B cell (primary cell): ENCODE measurements at places on chromosomes 5 and 9. TPM values are rescaled to one million over a fixed set of nuclear protein-coding genes. Genes with fewer than 3 reads are reported as not detected.
A peak's percentile ranks its signal among the peaks of the same experiment; 100 is the strongest.

Gene ADCY2
- total RNA-seq = not detected in 2 replicates

Gene NME5
- total RNA-seq = not detected in 2 replicates

GRCh38 chr5:91556-92263, at the start of gene PLEKHG4B:
Gene PLEKHG4B, plus strand, starts transcription at chr5:92168. Its CDS starts 64 bp downstream, at chr5:92232.
- DNase-seq = peak; percentile 20

GRCh38 chr9:14822666-14823065, 87.6 kb downstream of the FREM1 start:
- no peak for DNase-seq

GRCh38 chr5:11719888-11720481, 184.3 kb downstream of the CTNND2 start:
- peak; percentile 4 for DNase-seq

DNA sequence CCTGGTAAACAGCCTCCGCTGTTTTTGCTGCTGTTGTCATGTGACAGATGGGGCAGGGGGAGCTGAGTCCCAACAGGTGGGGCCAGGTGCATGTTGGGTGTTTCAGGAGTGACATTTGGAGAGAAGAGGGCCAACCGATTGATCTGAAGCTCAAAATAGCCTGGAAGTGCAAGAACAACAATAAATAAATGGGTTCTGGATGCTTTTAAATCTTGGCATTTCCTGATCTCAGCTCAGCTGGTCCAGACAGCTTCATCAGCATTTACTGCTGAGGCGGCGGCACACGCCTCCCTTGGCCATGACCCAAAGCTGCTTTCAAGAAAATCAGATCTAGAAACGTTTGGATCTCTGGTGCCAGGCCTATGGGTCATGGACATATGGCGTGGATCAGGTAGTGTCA, 70.5 kb downstream of the PPARGC1B start:
- DNase-seq = no peak

GRCh38 chr5:122089096-122090013, 11.3 kb upstream of the LOX start:
- no peak for DNase-seq
